ENCODE measurements at places on chromosomes 1 and 21.

GRCh38 chr1:30313176-30313575, 410.2 kb downstream of the MATN1 start:
- DNase-seq: no peak

DNA sequence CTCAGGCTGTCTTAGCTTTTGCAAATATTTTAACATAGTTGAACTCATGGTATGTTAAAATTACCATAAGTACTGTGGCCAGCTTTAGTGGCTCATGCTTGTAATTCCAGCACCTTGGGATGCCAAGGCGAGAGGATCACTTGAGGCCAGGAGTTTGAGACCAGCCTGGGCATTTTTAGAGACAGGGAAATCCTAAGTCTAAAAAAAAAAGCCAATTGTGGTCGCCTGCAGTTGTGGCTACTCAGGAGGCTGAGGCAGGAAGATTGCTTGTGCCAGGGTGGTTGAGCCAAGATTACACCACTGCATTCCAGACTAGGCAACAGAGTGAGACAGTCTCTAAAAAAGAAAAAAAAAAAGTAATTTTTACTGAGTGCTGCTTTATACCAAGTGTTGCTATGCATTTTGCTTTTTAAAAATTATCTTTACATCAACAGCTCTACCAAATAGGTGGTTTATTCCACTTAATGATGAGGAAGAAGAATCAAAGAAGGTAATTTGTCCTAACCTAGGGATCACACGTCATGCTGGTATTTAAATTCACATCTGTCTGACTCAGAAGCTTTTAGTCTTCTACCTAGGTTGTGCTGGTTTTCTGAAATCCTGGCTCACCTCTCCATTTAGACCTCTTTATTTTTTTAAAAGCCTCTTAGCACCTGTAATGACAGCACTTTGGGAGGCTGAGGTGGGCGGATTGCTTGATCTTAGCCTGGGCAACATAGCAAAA, 16.8 kb downstream of the PPP1R12B start:
- no peak for DNase-seq

GRCh38 chr21:37413553-37414291, 47.1 kb downstream of the DYRK1A start:
- no peak for DNase-seq

- DNase-seq: no peak
Observed at GRCh38 chr1:78003070-78003746, 1.5 kb upstream of the DNAJB4 start.

DNA sequence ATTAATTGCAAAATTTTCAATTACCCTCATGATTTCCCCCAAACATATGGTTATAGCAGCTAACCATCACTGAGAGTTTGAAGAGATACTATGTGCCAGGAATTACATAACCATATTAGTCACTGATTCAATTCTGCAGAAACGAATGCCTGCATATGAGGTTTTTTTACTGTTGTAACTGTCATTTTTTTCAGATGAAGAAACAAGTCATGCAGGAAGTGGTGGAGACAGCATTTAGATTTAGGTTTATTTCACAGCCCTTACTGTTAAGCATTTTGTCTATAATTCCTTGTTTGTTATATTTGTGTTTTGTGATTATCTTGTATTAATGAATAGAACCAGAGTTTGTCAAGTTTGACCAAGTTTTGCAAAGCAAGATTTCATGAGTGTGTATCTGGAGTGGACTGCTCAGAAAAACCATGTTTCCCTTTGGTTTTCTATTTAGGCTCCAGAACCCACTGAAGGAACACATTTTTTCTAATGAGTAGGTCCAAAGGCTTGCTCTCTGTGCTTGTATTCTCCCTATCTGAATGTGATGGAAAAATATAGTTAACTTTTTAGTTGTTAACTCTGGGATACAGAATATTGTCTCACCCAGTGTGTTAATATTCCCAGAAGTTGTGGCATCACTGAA, 308.5 kb upstream of the ADAMTS5 start:
- no peak for DNase-seq

DNA sequence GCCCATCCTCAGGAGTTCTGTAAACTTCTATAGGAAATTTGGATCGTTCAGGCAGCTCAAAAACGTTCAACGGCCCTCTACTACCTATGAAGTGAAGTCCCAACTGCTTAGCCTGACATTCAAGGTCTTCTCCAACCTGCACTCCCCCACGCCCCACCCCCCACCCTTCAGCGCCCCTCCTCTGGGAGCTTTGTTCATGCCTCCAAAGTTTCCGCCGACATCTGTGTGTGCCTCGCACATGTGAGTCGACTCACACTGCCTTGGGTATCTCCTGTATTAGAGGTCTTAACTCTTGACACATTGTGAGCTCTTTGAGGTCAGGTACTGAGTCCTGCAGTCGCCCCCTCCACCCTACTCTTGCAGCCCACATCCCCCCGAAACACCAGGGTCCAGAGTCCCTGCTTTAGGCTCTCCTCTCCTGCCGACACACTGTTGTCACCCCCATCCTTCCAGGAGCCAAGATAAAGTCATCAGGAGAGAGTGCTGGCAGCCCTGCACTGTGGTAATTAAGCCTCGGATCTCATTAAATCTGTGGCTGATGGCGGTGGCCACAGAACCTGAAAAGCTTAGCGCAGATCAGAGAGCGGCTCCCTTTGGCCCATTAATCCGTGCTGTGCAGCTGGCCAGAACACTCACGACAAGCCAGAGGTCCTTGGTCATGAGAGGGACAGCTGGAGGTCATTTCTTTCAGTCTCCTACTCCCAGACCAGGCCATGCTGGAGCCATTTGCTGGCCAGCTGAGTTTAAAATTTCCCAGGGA, 1.4 kb upstream of the PAFAH2 start:
- DNase-seq: no peak

DNA sequence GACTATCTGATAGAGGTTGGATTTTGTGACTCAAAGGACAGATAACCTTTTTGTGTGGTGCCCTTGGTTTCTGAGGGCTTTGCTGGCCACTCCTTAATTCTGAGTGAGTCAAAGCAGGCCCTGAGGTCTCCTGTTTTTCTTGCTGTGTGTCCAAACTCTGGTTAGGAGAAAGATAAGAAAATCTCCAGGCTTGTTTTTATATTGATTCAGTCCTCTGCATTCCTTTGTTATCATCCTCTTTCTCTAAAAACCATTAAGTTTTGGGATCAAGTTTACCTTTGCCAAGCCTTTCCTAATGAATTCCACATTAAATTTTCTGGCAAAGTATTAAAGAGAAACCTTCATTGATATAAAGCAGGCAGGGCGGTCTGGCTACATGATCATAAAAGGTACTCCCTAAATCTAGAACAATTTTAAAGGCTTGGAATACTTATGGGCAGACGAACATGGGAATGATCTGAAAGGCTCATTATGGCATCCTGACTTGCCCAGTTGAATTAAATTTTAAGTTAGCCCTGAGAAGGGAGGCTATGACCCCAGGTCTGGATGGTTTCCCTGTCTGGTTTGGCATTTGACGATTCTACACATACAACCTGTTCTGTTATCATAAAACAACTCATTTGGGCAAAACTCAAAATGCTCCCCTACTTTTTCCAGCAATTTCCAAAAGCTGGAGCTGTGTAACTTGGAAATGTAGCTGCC, 20.8 kb downstream of the ZBTB8B start:
- DNase-seq: no peak

GRCh38 chr1:248825136-248825535, 579 bp downstream of the SH3BP5L start:
- no peak for DNase-seq

DNA sequence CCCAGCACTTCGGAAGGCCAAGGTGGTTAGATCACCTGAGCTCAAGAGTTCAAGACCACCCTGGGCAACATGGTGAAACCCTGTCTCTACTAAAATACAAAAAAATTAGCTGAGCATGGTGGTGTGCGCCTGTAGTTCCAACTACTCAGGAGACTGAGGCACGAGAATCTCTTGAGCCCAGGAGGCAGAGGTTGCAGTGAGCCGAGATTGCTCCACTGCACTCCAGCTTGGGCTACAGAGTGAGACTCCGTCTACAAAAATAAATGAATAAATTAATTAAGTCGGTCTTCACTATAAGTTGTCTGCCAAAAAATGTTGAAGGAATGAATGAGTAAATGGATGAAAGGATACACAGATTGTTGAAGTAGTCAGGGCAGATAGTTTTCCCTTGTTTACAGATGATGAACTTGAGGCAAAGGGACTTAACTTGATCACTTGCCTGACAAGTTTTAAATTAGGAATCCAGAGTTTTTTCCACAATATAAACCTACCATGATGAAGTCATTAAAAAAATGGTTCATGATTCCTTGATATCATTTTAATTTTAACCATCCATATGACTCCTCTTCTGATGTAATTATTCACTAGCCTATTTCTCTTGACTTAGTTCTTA, 130.8 kb downstream of the TLR5 start:
- no peak for DNase-seq

GRCh38 chr1:10897981-10898728, 101.7 kb upstream of the CASZ1 start:
- DNase-seq: no peak

DNA sequence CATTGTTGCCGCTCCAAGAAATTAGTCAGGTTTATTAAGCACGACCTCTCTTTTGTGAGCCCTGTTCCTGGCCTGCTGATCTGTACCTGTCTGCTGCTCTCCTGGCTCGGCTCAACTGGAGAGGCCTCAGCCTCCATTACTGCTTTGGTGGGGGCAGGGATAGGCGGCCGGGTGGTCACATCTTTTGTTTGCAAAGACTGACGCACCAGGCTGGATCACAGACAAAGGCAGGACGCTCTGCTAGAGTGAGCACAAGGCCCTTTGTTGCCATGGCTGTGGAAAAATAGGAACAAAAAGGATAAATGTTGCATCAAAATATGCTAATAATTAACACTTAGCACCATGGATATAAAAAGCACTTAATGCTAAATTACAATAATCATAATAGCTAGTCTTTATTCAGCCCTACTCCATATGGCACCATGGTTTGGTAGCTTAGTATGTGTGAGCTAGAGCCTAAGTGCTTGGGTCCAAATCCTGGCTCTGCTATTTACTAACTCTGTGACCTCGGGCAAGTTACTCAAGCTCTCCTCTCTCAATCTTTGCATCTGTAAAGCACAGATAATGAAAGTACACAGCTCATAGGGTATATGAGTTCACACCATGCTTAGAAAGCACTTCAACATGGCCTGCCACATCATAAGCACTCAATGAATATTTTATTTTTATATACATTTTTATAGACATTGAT, 28.9 kb upstream of the HPDL start:
- DNase-seq: no peak

DNA sequence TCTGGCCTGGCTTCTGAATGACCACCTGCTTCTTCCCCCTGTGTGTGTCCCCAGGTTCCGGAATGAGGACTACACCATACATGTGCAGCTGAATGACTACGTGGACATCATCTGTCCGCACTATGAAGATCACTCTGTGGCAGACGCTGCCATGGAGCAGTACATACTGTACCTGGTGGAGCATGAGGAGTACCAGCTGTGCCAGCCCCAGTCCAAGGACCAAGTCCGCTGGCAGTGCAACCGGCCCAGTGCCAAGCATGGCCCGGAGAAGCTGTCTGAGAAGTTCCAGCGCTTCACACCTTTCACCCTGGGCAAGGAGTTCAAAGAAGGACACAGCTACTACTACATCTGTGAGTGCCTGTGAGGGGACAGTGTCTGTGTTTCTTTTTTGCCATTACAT, 3.6 kb downstream of the EFNA1 start:
- DNase-seq: no peak

DNA sequence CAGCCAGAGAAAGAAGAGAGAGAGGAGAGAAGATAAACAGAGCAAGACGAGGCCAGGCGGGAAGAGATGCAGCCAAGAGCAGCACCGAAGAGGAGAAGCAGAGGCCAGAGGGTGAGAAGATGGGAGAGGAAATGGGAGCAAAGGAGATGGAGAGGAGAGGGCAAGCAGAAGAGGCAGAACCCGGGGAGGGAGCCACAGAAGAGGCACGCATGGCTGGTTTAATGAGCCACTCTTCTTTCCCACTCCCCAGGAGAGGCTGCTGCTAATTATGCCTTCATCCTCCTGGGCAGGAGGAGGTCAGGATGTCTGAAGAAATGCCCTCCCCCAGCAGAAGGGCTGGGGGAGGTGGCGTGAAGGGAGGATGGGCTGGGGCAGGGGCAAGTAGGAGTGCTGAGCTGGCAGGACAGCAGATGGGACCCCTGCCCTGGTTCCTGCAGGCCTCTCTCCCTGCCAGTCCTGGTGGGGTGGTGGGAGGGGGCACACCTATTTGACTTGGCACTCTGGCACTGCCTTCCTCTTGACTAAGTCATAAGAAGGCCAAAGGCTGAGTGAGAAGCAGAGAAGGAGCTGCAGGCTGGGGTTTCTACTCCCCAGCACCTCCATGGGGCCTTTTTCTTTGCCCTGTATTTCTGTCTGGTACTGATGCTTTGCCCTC, 32.3 kb downstream of the KIRREL1 start:
- DNase-seq: no peak
